Esophagus muscularis mucosa (tissue), 4 donors: ENCODE measurements at places on chromosomes 13 and 19. TPM values are rescaled to one million over a fixed set of nuclear protein-coding genes. Genes with fewer than 3 reads are reported as not detected.
A peak's percentile ranks its signal among the peaks of the same experiment; 100 is the strongest.

DNA sequence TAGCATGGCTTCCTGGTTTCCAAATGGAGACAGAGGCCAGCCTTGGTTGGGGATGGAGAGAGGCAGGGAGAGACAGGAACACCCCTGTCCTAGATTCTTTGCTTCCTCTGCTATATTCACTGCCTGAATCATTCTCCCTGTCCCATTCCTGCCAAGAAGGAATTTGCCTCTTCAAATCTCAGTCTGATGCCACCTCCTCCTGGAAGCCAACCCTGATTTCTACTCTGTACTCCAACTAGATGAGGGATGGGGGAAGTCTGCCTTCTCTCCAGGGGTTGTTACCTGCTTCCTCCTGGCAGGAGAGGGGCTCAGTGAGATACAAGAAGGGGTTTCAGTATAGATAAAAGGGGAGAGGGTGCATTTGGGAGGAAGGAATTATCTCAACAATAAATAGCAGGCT lies 1.3 kb upstream of the ACTL9 start:
- no peaks in the 10 kb centered on the region for H3K36me3 ChIP-seq
- no peak overlapping the region for H3K4me3 ChIP-seq
- peaks cover 79% of the 10 kb centered on the region for H3K27me3 ChIP-seq
- no peak for DNase-seq
- no peak overlapping the region for H3K27ac ChIP-seq

DNA sequence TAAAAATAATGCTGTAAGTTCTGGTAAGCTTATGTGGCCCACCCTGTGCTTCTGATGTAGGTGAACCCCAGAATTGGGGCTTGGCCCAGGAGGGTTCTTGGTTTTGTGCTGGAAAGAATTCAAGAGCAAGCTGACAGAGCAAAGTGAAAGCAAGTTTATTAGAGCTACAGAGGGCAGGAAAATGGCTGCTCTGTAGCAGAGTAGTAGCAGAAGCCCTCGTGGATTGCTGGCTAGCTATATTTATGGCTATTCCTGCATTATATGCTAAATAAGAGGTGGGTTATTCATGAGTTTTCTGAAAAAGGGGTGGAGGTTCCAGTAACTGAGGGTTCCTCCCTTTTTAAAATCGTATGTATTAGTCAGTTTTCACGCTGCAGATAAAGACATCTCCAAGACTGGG lies 20.6 kb upstream of the ZNF599 start:
- H3K27ac ChIP-seq = no peak overlapping the region
- no peaks in the 10 kb centered on the region for H3K36me3 ChIP-seq
- H3K4me1 ChIP-seq = peaks cover 6% of the 10 kb centered on the region
- DNase-seq = peak; percentile 42
- no peaks in the 10 kb centered on the region for H3K27me3 ChIP-seq

DNA sequence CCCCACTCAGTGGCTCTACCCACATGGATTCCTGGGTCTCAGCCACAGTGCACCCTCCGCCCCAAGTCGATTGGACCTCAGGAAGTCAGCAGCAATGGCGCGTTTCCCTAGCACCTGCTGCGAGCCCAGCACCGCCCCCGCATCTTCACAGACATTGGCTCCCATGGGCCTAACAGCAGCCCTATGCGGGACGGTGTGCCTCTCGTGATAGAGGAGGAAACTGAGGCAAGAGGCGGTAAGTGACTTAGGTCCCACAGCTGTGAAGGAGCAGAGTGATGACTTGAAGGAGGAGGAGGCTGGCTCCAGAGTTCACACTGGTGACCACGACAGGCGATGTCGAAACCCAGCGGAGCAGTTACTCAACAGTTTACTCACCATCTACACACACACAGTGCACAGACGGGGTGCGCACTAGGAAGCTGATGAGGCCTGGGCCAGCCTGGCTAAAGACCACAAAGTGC lies 104.5 kb upstream of the SOX1 start:
- H3K27me3 ChIP-seq = peaks cover 6% of the 10 kb centered on the region
- H3K36me3 ChIP-seq = no peaks in the 10 kb centered on the region
- H3K4me3 ChIP-seq = no peak overlapping the region

DNA sequence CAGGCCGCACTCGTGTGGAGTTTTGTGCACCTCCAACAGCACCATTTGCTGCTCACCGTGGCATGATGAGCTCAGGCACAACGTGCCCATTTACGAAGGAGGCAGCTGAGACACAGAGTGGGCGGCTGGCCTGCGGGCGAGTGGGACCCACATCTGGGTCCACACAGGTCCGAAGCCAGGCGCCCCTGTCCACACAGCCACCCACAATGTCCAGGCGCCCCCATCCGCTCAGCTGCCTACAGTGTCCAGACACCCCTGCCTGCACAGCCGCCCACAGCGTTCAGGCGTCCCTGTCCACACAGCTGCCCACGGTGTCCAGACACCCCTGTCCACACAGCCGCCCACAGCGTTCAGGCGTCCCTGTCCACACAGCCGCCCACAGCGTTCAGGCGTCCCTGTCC lies 42.5 kb upstream of the F7 start:
- H3K27ac ChIP-seq = no peak overlapping the region
- no peaks in the 10 kb centered on the region for H3K27me3 ChIP-seq
- H3K36me3 ChIP-seq = peaks cover 9% of the 10 kb centered on the region
- no peaks in the 10 kb centered on the region for H3K4me1 ChIP-seq

DNA sequence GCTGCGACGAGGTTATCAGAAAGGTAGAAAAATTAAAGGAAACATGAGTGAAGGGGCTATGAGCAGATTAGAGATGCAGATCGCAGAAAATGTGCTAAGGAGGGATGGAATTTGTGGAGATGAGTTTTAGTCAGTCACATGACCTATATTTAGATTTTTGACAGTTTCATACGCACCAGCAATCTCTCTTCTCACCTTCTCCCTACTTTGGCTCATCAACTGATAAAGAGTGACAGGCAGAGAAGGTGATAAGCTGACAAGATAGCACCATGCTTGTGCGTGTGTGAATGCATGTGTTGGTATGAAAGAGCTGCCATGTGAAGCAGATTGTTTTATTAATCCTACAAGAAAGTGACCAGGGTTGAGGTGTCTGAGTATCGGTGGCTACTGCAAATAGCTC lies 252.6 kb downstream of the RAP2A start:
- H3K27me3 ChIP-seq = no peaks in the 10 kb centered on the region
- no peak overlapping the region for H3K4me3 ChIP-seq
- no peak for DNase-seq
- H3K4me1 ChIP-seq = no peaks in the 10 kb centered on the region

- no peak overlapping the region for H3K27ac ChIP-seq
- no peaks in the 10 kb centered on the region for H3K36me3 ChIP-seq
- no peaks in the 10 kb centered on the region for H3K27me3 ChIP-seq
- no peak for DNase-seq
These were observed 487.6 kb downstream of the COG6 start for GRCh38 chr13:40143106-40143505.

SIGLEC8 gene
- not detected for total RNA-seq

CYP2F1 gene
- total RNA-seq = not detected

TJP3 gene
- total RNA-seq = 4.2 TPM
